Upper lobe of right lung (tissue), 1 donor: ENCODE measurements at places on chromosomes 1 and 21. TPM values are rescaled to one million over a fixed set of nuclear protein-coding genes. Genes with fewer than 3 reads are reported as not detected.

DNA sequence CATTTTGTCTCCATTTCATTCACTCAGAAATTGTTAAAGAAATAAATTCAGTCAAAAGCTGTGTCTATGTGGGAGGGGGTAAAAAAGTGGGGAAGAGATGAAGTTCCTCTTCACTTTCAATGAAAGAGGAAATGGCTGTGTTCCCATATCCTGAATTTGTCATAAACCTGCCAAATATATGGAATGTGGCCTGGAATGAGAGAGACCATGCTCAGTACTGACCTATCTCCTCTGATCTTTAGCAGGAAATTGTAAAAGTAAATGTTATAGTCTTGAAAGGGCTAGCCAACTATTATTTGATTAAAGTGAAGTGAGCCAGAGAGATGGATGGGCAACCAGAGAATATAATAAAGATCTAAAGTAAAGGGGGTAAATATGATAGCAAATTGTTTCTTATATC, 130.3 kb upstream of the C21orf91 start:
- DNase-seq: no peak
- H3K4me1 ChIP-seq: peaks cover 5% of the 10 kb centered on the region
- no peak overlapping the region for H3K27ac ChIP-seq
- no peaks in the 10 kb centered on the region for H3K36me3 ChIP-seq

DNA sequence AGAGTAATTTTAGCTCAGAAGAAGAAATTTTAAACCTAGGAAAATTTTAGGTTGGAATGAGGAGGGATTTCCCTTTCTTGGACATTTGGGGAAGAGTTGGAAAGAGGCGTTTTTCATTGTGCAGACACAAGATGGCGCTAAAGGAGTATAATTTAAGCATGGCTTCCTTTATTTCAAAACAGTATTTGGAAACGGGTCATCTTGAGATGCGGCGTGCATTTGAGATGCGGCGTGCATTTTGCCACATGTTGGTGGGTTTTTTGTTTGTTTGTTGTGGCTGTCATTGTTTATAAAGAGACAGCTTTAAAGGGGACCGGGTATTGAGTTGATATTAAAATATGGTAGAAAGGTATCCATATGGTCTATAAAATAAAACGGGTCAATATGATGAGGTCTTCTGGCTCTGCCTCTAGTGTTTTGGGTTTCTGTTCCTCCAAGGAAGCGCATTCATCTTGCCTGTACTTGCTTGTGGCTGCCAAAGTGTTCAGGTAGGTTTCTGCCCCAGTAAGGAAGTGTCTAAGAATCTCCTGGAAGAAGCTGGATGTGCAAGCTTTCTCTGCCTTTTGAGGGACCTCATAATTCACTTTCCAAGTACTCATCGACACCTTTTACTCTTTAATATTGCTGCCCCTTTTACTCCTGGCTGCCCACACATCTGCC, 210.3 kb downstream of the SLC35F3 start:
- DNase-seq: no peak
- H3K27ac ChIP-seq: no peak overlapping the region
- H3K4me1 ChIP-seq: no peaks in the 10 kb centered on the region
- H3K36me3 ChIP-seq: no peaks in the 10 kb centered on the region
- no peak overlapping the region for H3K4me3 ChIP-seq

The ARHGEF10L gene
- 34.1 TPM for total RNA-seq

The GJC2 gene
- 6.9 TPM for total RNA-seq

GRCh38 chr21:15004721-15005370, 60.0 kb downstream of the NRIP1 start:
- no peaks in the 10 kb centered on the region for H3K36me3 ChIP-seq
- H3K27me3 ChIP-seq: no peaks in the 10 kb centered on the region
- no peak for DNase-seq
- H3K4me3 ChIP-seq: no peak overlapping the region
- H3K27ac ChIP-seq: no peak overlapping the region
